ENCODE measurements at places on chromosomes 13 and 19. TPM values are rescaled to one million over a fixed set of nuclear protein-coding genes. Genes with fewer than 3 reads are reported as not detected.

The IER2 gene
- 139 TPM for total RNA-seq

The NAPSA gene
- 0.31 TPM for total RNA-seq

The ARRDC5 gene
- not detected for total RNA-seq

The SIGLEC5 gene
- not detected for total RNA-seq

The ANGPTL8 gene
- total RNA-seq = not detected

The NPHS1 gene
- not detected for total RNA-seq

The PCP2 gene
- not detected for total RNA-seq

The SLC5A5 gene
- not detected for total RNA-seq

The CGB2 gene
- not detected for total RNA-seq

The TEX26 gene
- not detected for total RNA-seq

DNA sequence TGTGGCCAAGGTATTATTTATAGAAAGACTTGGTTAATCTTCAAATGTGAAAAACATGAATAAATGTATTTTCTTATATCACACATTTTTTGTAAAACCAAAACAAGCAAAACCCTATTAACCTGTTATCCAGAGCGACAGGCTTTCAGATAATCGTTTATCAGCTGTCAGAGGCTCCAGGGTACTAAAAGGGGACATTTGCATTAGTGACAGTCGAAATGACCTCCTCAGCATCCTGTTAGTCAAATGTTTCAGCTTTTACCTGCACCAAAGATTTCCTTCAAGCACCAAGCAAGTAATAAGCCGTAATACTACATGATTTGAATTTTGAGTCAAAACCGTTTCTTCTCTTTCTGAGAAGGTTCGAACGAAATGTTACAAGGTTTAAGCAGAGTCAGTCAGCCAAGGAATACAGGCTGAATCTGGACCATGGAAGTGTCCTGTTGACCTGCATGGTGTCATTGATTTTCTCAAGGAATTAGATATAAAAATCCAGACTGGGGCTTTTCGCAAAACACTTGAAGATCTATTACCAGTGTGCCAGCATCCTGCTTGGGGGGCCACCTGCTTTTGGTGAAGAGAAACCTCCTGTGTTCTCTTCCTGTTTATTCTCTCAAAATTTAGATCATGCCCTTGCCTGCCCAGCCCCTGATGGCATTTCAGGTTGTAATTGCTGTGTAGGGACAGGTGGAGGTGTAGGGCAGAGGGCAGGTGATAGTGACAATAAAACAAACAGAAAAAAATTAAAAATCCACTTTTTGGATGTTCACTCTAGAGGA is 11.3 kb upstream of the RFC3 start:
- no peak for DNase-seq

- no peak for DNase-seq
Observed at GRCh38 chr19:31126236-31126635, 223.0 kb downstream of the TSHZ3 start.

- no peak for DNase-seq
Observed at GRCh38 chr13:76929851-76930374, 18.4 kb upstream of the ACOD1 start.

GRCh38 chr13:98881390-98881789 is 96.5 kb downstream of the DOCK9 start:
- no peak for DNase-seq

- no peak for DNase-seq
Observed at GRCh38 chr19:28184997-28185396, 1028.0 kb downstream of the UQCRFS1 start.

DNA sequence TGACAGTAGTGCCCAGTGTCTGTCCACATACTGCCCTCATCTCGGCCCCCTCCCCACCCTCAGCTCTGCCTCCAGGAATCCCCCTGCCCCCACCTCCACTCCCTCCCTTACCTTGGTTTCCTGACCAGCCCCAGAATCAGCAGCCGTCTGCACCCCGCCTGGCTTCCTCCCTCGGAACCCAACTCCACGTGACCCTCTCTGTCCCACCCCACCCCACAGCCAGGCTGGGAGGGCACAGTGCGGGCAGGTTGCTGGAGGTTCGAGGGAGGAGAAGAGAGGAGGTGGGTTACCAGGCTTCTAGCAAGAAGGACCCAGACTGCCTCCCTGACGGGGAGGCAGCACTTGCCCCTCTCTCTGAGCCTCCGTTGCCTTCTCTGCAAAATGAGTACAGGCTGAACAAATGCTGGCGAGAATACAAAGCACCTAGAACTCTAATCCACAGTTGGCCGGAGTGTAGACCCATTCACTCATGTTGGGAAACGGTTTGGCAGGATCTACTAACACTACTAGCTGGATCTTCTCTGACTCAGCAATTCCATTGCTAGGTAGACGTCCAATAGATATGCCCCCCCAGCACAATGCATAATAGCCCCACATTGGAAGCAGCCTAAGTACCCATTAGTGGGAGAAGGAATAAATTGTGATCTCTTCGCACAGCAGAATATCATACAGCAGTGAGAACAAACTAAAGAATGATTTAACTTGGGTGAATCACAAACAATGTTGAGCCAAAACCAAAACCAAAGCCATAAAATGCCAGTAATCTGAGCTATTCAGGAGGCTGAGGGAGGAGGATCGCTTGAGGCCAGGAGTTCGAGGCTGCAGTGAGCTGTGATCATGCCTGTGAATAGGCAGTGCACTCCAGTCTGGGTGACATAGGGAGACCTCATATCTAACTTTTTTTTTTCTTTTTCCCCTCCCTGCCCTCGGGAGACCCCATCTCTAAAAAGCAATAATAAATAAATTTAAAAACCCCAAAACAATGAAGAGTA is at the start of gene RASAL3:
RASAL3 (minus strand) TSS at position 151 of the 992 bp plus-strand sequence. CDS start 186 bp downstream, outside the sequence.
- no peak for DNase-seq

GRCh38 chr19:12723641-12724426 is at the start of gene TNPO2:
TSS of gene TNPO2 (minus strand) at chr19:12723932. CDS start at chr19:12720977, 2,955 bp downstream.
- no peak for DNase-seq

GRCh38 chr13:51584731-51585672 is 740 bp downstream of the WDFY2 start:
- DNase-seq = peak; percentile 74

DNA sequence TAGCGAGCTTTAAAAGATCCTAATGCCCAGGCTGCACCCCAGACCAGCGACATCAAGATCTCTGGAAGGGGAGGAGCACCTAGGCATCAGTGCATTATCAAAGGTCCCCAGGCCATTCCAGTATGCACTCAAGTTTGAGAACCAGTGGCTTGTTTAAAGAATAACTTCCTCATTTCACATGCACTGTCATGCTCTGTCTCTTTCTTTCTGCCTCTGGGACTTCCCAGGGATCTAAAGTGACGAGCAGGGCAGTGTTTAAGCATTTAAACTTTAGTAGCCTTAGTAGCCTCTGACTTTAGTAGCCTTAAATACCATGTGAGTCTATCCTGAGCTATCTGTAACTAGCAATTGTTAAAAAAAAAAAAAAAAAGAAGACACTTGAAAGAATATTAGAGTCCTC is 8.9 kb upstream of the FARP1 start:
- no peak for DNase-seq

DNA sequence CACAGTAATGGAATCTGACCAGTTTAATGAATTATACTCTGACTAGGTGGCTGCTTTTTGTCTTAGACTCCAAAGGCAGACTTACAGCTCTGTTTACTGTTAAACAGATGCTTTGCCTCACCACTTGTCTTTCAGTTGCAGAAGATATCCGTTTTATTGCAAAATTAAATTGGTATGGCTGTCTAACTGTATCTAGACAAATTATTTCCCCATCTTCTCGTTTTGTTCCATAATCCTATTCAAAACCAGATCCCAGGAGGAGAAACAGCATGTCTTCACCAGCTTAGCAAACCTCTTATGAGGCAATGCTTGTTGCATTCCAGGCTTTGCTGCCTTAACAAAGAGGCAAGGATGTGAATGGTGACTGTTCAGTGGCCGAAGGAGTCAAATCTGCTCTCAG is 215.6 kb downstream of the TDRD3 start:
- DNase-seq = no peak

DNA sequence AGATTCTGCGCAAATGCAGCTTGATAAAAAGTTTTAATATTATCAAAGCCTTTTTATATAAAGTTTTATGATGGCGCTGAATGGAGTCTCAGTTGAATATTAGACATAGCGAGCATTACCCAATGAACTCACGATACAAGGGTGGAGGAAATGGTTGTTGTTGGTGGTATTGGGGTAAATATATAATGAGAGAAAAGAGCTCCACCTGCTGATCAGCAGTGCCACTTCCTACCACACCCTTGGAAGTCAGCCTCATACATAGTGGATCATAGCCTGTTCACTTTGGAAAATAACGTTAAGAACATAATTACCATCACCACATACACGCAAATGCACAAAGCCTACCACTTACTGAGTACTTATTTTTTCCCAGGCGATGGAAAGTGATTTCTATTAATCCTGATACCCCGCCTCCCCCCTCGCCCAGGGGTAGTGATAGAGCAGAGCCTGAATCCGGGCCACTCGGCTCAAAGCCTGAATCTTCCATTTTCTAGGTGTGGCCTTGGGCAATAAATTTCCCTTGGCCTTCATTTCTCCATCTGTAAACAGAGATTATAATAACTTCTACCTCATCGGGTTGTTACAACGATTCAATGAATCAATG is 358.3 kb downstream of the KLF5 start:
- DNase-seq = no peak

GRCh38 chr19:9009935-9010651 is at the start of gene MUC16:
TSS of gene MUC16 (minus strand) at chr19:9010409.
- DNase-seq = no peak

GRCh38 chr19:7263521-7263920 is 30.7 kb downstream of the INSR start:
- no peak for DNase-seq

DNA sequence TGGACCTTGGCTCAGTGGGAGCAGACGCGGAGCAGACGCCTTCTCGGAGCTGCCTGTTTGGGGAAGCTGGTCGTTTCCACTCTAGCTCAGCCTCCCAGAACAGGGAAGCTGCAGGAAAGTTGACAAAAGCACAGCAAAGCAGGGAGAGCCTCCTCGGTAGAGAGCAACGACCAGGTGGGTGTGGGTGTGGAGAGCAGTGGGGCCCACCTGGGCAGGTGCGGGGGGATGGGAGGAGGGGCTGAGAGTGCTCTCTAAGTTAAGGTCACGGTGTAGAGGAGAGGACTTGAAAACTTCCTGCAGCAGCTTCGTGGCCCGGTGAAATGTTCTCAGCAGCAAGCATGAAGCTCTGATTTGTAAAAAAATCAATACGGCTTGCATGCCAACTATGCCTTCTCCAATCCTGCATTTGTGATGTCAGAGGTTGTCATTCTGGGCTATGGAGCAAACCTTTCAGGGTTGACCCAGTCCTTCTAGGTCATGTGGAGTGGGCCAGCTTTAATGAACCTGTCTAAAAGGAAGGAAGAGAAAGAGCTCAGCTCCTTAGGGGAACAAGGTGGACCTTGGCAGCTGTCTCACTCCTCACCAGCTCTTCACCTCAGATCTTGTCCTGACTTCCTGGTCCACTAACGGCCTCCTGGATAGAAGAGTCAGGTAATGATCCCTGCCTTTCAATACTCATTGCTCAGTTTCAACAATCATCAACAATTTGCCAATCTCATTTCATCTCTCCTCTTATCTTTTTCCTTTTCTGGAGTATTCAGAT is 85.8 kb upstream of the UBL3 start:
- no peak for DNase-seq

DNA sequence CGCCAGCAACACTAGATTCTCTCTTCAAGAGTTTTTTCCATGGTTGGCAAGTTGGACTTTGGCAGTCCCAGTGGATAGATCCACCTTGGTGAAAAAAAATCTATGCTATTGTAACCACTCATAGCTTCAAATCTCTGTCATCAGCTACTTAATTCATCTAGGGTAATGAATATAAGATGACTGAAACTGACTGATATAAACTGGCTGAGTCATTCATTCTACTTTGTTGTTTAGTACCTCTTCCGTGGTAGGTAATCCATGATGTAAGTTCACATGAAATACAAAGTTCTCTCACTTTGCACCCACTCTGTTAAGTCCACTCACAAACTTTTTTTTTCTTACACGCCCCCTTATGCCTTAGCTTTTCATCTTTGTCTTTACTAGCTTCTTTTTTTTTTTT is 1381.5 kb downstream of the SLITRK5 start:
- DNase-seq = no peak

GRCh38 chr19:35871611-35872010 is 3.2 kb downstream of the APLP1 start:
- no peak for DNase-seq

- no peak for DNase-seq
Observed at GRCh38 chr13:99416411-99417121, 84.7 kb upstream of the TM9SF2 start.

DNA sequence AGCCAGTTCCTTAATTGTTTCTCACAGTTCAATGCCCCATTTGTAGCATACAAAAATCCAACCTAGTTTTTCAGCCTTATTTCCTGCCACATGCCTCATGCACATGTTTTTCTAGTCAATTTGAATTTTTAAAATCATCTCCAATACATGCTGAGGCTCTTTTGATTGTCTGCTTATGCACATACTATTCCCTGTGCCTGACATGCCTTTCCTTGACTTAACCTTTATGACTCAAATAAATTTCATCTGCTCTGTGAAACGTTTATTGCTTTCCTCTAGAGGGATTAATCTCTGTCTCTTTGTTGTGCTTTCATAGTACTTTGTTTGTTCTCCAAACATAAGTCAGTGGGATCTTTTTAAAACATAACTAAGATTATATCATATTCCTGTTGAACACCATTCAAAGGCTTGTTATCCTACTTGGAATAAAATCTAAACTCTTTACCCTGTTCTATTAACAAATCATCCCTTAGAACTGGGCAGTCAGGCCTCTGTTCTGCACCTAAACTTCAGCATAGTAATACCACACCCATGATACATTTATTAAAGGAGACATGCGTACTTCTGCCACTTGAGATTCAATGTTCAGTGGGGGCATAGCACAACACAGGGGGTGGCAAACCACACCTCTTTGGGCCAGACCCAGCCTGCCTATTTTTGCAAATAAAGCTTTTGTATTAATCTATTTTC is 346.6 kb downstream of the FGF14 start:
- DNase-seq = no peak

- DNase-seq = no peak
Observed at GRCh38 chr13:64069892-64070291, 2654.2 kb upstream of the PCDH20 start.

DNA sequence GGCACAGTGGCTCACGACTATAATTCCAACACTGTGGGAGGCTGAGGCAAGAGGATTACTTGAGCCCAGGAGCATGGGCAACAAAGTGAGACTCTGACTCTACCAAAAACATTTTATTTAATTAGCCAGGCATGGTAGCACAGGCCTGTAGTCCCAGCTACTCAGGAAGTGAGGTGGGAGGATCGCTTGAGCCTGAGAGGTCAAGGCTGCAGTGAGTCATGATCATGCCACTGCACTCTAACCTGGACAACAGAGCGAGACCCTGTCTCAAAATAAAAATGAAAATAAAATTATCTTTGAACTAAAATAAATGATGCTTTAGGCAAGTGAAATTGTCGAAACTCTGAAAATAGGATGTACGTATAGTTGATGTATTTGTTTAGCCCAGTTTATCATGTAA is 8.2 kb upstream of the CLN5 start:
- DNase-seq = no peak

- peak; percentile 94 for DNase-seq
Observed at GRCh38 chr19:58575183-58576041, 2.3 kb upstream of the MZF1 start.

- DNase-seq = no peak
Observed at GRCh38 chr19:56769650-56770049, 70.9 kb downstream of the PEG3 start.

- no peak for DNase-seq
Observed at GRCh38 chr13:77480066-77480465, 55.4 kb upstream of the SCEL start.
